Activated T-helper 1 cell treated with anti-CD3 and anti-CD28 coated beads, Interleukin-12 subunit alpha, Interleukin-12 subunit beta, Interleukin-2, Interleukin-4 antibody, amounts not matched to agents 30 ng/mL and 10 ng/mL and 1 ng/mL, durations not matched to agents 14 hours and 24 hours and 36 hours (primary cell): ENCODE measurements at places on chromosomes 12 and 14. TPM values are rescaled to one million over a fixed set of nuclear protein-coding genes. Genes with fewer than 3 reads are reported as not detected.

DNA sequence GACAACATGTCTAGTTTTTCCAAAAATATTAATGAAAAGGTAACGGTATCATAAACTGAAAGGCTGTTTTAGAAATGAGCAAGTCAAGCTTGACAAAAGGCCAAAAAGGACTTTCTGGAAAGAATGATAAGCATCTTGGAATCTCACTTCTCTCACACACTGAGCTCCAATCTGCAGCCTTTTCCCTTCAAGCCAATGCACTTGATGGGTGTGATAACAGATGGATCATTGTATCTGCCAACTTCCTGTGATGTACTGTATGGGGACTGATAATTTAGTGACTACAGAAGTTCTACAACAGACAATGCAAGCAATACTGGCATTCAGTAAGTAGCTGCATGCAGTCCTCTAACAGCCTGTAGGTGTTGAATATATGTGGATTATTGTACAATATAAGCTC is 147.1 kb downstream of the MED13L start:
- peaks cover 54% of the 10 kb centered on the region for H3K4me1 ChIP-seq
- H3K27ac ChIP-seq, result no peak overlapping the region
- H3K27me3 ChIP-seq, result no peaks in the 10 kb centered on the region
- H3K36me3 ChIP-seq, result peaks cover 2% of the 10 kb centered on the region

Gene SDSL
- total RNA-seq, result 0.52 and 0.54 TPM in 2 replicates

Gene MYO1H
- total RNA-seq, result not detected in 2 replicates

Gene STXBP6
- total RNA-seq, result not detected in 2 replicates

DNA sequence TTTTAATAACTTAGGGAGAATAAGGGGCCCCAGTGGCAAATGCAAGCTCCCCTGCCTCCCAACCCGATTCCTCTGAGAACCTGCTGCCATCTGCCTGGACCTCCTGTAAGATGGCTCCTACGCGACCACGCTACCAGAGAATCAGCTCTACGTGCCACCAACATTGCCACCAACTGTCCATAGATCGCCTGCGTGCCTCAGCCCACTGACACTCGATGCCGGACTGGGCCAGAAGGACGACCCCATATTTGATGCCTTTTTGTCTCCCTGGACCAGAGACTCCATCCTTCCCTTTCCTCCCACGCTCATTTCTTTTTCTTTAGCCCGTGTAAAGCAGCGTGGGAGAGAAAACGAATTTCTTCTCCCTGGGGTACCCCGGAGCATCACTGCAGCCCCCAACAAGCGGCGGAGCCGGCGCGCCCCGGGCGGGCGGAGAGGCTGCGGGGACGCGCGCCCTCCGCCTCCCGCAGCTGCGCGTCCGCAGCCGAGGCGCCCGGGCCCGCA is 565 bp upstream of the KLHL42 start:
- peak overlapping the region; percentile 84 for H3K4me3 ChIP-seq
- no peak for DNase-seq
- H3K27me3 ChIP-seq, result peaks cover 19% of the 10 kb centered on the region
- peaks cover 17% of the 10 kb centered on the region for H3K36me3 ChIP-seq
- H3K4me1 ChIP-seq, result peaks cover 30% of the 10 kb centered on the region
- peak overlapping the region; percentile 75 for H3K27ac ChIP-seq

- no peaks in the 10 kb centered on the region for H3K27me3 ChIP-seq
- no peak overlapping the region for H3K27ac ChIP-seq
- H3K4me3 ChIP-seq, result no peak overlapping the region
- H3K4me1 ChIP-seq, result no peaks in the 10 kb centered on the region
- no peak for DNase-seq
Measured at GRCh38 chr12:20011200-20011599, 357.1 kb upstream of the PDE3A start.

Gene NUP37
- total RNA-seq, result 81.5 and 84.1 TPM in 2 replicates

- no peak overlapping the region for H3K4me3 ChIP-seq
- peak; percentile 21 for DNase-seq
- no peaks in the 10 kb centered on the region for H3K4me1 ChIP-seq
- no peak overlapping the region for H3K27ac ChIP-seq
- H3K36me3 ChIP-seq, result no peaks in the 10 kb centered on the region
Measured at GRCh38 chr14:94485944-94486841, 10.2 kb upstream of the SERPINA9 start.
